ENCODE measurements at places on chromosomes 7 and 10. TPM values are rescaled to one million over a fixed set of nuclear protein-coding genes. Genes with fewer than 3 reads are reported as not detected.

DNA sequence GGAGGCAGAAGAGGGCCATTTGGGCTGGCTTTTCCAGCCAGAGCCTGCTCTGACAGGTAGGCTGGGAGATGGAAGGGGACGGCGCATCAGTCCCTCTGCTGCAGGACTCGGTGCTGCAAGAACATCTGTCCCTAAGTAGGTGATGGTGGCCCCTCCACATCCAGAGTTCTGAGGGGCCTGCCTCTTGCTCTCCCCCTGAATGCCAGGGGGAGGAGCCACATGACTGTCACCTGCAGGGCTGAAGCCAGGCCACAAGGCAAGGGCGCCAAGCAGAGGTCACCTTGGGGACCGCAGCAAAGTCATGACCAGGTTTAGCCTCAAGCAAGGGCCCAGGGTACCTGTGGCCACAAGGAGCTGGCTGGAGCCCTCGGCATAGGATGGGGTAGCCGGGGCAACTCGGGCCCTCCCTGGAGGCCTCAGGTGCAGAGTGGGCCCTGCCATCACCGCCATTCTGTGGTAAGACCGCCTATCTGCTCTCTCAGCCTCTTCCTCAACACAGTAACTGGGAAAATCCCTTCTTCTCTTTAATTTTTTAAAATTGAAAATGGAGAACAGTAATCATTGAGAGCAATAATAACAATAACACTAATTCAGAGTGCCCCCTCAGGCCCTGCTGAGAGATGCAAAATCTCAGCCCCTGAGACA, 99.3 kb downstream of the FAM53B start:
- DNase-seq, result peak; percentile 82

GRCh38 chr7:8305625-8306388, 43.8 kb upstream of the ICA1 start:
- DNase-seq, result no peak

The MEST gene
- total RNA-seq, result 154 TPM

DNA sequence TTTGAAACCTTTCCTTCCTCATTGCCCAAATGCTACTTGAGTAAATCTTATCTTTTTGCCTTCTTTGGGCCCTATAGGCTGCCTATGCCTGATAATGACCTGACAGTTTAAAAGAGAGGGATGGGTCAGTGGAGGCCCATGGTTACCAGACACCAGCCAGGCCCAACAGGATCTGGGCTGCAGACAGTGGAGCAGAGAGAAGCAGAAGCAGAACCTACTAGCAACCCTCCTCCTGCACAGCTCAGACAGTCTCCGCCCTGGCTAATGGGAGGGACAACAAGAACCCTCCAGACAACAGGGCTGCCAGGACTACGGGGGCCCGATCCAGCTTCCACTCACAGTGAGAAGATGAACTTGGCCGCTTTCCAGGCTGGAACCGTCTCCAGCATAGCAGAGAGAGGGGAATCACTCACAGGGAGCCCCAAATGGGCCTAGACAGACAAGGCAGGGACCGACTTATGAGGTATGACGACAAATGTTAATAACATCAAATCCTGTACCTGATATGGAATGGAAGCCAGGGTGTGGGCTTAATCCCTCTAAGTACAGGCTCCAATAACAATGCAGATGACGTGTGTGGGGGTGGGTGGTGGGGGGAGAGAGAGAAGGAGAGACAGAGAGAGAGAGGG, 31.7 kb upstream of the DGKI start:
- DNase-seq, result no peak

DNA sequence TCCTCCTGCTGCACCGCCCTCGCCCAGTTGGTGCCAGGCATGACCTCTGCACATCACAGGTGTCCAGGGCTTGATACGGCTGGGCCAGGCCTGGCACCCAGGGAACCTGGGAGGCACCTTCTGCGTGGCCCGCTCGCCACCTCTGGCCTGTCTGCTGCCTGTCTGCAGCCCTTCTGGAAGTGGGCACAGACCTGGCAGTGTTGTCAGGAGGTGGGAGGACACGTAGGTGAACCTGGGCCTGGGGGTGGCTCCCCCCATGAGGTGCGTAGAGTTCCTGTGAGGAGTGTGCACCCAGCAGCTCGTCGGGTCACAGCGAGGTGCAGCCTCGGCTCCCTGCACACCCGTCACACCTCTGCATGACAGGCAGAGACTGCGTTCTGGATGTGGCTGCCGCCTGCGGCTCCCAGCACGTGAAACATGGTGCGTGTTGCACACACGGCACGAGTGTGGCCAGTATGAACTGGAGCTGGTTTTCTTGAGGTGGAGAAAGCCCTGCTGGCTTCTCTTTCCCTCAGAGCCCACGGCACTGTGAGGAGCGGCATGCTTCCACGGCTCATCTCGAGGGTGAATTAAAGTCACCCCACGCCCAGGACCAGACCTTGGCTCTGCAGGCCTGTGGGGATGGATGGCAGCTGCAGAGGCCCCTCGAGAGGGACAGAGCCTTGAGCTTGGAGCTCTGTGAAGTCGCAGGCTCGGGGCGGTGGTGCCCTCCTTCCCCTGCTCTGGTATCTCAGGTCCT, 24.8 kb downstream of the INPP5A start:
- peak; percentile 62 for DNase-seq

DNA sequence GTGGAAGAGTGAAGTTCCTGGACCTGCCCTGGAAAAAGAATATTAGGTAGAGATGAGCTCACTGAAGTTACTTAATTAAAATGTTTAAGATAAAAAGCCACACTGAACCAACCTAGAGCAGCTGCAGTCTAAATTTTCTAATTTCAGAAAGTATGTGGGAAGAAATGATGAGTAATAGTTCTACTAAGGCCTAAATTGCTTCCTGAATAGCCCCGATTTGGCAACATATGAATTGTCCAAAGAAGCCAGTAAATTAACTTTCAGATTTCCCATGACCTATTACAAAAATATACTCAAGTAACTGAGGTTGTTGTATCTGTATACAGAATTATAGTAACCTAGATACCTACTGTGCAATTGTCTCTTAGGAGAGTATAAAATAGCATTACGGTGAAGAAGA, 312.6 kb downstream of the IPMK start:
- no peak for DNase-seq

GRCh38 chr7:150407588-150408392, 28.7 kb downstream of the ZNF775 start:
- peak; percentile 69 for DNase-seq

- no peak for DNase-seq
Measured at GRCh38 chr7:17142831-17143541, 155.5 kb upstream of the AHR start.

GRCh38 chr10:74381291-74381853, 230.4 kb downstream of the ADK start:
- no peak for DNase-seq

GRCh38 chr10:133132473-133133291, 27.3 kb upstream of the KNDC1 start:
- peak; percentile 59 for DNase-seq

DNA sequence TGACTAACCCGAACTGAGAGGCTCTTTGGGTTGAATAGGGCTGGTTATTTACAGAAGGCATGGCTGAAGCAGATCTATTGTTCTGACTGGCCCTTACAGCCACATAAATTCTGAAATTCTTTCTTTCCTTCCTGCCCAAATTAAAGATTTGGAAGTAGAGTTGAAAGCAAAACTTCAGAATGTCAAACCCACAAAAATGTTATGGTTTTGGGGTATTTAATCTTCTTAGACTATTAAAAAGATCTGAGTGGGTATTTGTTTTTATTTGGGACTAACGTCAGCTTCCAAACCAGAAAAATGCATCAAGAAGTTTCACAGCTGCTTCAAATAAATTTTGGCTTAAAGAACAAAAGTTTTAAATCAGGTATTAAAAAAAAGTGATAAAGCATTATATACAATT, 124.5 kb downstream of the AHR start:
- DNase-seq, result no peak

- DNase-seq, result no peak
Measured at GRCh38 chr10:120688928-120689327, 162.2 kb upstream of the WDR11 start.

GRCh38 chr7:6171532-6172223, 100.7 kb downstream of the CYTH3 start:
- peak; percentile 91 for DNase-seq

The GIMAP2 gene
- not detected for total RNA-seq

DNA sequence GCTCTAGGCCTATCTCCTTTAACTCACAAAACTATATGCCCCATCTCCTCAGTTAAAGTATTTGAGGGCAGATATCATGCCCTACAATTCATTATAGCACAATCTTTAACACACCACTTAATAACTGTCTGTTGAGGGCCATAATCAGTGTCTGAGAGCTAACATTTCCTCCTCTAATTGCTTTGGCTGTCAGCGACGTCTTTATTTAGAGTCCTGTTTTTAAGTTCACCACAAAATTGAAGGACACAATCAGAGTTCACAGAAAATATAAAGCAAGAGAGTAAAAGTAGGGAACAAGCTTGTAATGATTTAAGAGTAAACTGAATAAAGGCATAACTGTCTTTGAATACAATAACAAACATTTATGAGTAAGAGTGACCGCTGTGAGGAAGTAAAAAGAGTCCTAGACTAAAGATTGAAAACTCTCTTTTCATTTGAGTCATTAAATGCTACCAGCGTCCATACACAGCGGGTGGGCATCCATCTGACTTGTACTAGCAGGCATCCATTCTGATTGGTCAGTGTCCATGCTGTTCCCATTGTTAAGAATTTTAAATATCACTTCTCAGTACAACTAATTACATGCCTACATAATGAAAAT, 38.4 kb upstream of the ABCB4 start:
- no peak for DNase-seq

- peak; percentile 92 for DNase-seq
Measured at GRCh38 chr7:1227814-1228544, 4.7 kb upstream of the UNCX start.

The C1QL3 gene
- 0.92 TPM for total RNA-seq

- no peak for DNase-seq
Measured at GRCh38 chr10:93315246-93315645, 166.9 kb downstream of the MYOF start.

The TRIM8 gene
- total RNA-seq, result 46.4 TPM

DNA sequence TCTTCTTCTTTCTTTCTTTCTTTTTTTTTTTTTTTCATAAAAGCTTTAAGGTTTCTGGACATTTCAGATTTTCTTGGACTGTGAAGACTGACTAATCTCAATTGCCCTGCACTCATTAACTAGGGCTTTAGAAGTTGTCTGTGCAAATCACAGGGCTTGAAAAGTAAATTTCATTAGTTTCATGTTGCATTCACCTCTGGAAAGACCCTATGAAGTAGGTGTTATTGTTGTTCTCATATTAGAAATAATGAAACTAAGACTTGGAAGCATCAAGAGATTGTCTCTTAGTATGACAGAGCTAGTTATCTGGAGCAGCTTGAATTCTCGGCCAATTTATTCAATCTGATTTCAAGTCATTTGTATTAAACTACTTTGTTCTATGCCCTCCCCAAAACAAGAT, 28.2 kb upstream of the SEMA3D start:
- DNase-seq, result no peak

GRCh38 chr10:120715171-120715570, 136.0 kb upstream of the WDR11 start:
- no peak for DNase-seq

GRCh38 chr10:21458126-21458871, 67.2 kb downstream of the SKIDA1 start:
- no peak for DNase-seq

The COL17A1 gene
- total RNA-seq, result 0.59 TPM

The PLEKHS1 gene
- total RNA-seq, result not detected

DNA sequence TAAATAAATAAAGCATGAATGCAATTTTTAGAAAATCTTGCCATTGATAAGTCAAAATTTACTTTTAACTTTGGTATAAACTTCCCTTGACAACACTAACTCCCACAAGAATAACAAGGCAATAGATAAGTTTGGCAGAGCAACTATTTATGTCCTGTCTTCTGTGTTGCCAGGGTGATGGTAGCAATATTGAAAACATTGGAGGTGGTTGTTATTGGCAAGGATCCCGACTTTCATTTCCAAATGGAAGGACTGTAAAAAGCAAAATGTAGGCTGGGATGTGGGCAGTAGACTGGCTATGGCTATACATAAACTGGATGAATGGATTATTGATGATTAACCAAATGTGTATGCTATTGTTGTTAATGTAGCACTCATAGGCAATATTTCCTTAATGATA, 134.9 kb upstream of the CACNA2D1 start:
- no peak for DNase-seq

- peak; percentile 61 for DNase-seq
Measured at GRCh38 chr10:110919971-110920881, 822 bp downstream of the SHOC2 start.

DNA sequence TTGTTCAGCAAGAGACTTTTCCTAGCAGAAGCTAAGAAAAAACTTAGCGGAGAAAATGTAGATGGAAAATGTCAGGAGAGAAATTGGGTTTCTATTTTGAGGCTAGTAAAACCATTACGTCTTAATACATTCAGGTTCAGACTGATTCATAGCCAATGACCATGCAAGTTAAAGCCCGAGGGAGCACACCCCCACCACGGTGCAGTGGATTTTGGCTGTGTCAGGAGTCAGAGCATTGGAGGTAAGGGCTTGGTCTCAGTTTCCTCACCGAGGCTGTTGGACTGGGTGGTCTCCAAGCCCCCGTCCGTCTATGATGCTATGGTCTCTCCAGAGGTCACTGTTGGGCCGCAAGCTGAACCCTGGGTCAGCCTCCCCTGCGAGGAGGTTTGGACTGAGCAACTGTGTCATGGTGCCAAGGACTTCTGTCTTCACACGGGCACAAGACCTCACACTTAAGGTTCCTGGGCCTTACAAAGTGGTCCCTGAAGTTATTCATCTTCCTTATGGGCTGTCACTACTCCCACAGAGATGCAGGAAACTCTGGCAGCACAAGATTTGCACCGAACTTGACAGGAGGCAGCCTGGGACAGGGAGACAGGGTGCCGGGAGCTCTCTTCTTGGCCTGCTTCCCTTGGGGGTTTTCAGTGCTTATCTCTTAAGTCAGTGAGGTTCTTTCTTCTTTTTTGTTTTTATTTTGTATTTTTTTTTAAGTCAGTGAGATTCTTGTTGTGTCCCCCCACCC, 186.8 kb downstream of the PHTF2 start:
- DNase-seq, result no peak

DNA sequence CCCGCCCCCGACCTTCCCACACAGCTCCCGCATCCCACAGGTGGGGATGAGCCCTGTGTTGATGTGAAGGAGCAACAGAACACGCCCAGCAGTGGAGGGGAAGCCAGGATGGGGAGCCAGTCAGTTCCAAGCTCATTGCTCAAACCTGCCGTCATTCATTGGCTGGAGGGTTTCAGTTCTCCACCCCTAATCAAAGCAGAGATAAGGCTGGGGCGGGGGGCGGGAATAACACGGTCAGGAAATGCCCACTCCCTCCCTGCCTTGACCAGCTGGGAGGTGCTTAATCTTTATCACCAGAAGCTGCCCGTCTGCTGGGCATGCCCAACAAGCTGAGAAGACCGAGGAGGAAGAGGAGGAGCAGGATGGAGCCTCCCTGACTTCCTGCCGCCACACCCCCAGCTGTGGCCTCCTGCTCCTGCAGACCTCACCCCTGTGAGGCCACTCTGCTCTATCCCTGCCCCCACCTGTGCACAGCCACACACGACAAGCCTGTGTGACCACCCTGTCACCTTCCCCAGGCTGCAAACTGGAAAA, 265.1 kb downstream of the ZEB1 start:
- peak; percentile 48 for DNase-seq

- no peak for DNase-seq
Measured at GRCh38 chr10:4196183-4196582, 411.2 kb upstream of the KLF6 start.

All from H7 (cell line).